ENCODE measurements at places on chromosomes 2 and 18.

DNA sequence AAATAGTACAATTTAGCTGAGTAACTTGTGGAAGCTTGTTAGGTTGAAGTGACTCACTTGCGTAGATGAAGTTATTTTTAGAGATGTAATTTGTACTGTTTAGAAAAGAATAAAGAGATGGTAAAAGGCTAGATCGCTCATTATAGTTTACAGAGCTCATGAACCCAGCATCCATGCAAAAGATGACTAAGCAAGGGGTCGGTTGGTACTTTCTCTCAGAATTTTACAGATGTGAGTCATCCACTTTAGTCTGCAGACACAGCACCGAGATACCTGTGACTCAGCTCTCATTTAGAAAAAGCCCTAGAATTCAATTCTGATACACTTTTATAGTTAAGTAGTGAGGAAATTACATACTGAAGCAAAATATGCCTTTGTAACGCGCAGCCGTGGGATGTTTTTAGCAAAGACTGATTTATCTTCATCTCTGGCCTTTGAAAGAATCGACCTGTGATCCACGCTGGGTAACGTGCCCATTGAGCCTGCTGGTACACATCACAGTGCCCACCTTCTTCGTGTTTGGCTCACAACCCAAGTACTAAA lies 116.5 kb upstream of the FOSL2 start:
- DNase-seq, result no peak

DNA sequence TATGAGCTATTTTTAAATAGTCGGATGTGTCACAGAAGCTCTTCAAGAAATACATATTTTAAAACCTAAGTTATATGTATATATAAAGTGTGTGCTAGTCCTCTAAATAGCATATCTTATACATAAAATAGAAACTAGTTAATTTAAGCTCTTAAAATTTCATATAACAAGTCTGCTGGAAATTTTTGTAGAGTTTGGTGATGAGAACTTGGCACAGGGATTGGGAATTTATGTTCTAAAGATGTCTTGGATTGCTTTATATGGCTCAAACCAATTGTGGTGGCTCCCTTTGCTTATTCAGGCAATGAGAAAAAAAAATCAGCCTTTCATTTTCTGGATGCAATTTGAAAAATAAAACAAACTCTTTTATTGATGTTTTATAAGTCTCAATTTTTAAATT lies 142.8 kb upstream of the KCNJ3 start:
- no peak for DNase-seq

DNA sequence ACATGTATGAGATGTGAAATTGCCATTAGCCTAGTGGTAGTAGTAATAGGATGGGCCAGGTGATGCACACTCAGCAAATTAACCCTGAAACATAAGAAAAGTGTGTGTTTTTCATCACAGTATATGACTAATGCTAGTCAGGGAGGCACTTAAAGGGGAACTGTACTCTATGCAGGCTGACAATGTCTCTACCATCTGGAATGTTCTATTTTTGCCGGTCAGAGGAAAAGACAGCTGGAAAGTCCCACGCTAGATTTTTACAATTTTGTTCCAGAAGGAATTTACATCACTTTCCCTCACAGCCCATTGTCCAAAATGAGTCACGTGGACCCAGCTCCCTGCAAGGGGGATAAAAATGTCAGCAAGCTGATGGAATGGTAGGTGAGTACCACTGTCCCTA lies 746.3 kb upstream of the CHAC2 start:
- no peak for DNase-seq

DNA sequence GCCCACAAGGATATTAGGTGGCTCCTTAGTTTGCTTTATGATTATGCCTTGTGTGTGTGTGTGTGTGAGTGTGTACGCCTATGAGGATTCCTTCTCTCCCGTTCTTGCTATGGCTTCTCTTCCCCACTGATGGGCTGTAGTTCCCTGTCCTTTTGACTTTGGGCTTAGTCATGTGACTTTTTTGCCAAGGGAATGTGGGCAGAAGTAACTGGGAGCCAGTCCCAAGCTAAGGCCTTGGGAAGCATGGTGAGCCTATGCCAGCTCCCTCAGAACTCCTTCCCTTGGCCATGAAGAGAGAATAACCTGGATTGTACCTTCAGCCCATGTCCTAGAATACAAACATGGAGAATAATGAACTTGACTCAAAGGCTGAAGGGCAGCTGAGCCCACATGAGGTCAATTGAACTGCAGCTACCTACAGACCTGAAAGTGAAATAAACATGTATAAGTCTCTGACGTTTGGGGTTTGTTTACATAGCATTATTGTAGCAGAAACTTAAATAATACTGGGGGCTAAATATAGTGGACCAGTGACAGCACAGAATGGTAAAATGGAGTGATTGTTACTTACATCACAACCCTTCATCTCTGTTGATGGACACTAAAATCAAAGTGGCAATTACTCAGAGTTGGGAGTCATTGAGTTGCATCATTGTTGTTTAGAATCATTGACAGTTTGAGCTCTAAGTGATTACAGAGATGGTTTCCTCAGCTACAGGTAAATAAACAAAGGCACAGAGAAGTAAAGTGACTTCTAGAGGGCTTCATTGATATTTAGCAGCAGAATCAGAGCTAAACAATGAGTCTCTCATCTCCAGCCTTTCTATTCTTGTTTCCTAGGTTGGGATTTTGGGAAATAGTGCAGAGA lies 15.3 kb upstream of the IL36G start:
- DNase-seq, result no peak

DNA sequence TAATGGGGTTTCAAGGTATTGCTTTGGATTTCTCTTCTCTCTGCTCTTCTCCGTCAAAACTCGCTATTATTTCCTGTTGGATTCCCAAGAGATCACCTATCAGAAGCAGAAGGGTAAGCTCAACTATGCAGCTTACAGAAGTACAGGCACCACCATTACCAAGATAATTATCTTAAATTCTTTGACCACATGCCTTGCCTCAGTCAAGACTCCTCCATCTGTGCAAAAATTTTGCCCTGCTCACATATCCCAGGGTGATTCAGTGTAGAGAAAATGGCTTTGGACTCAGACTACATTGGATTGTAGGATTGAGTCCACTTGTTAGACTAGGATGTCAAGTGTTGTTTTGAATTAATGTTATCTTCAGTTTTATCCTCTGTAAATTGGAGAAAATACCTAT lies 698.7 kb downstream of the TDRD15 start:
- no peak for DNase-seq

- DNase-seq, result no peak
These were observed 118.2 kb downstream of the SPTBN1 start for GRCh38 chr2:54574107-54574859.

DNA sequence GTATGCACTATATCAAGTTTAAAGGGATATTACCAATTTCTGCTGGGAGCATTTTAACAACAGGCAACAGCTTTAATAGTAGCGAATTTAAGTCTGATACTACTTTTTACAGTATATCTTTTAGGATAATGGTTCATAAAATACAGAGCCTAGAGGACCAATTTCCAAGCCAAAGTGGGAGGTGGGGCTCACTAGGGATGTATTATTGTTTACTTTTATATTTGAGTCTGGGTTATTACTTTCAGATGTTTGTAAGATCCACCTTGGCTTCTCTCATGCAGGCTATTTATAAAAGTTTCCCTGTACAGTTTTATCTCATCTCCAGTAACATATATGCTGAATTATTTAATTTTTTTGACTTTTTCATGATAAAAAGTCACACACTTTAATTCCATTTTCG lies 242.0 kb downstream of the CMPK2 start:
- no peak for DNase-seq
